ENCODE measurements at places on chromosomes 13 and 19. TPM values are rescaled to one million over a fixed set of nuclear protein-coding genes. Genes with fewer than 3 reads are reported as not detected.

DMRTC2 gene
- polyA plus RNA-seq: not detected

NMRK2 gene
- polyA plus RNA-seq: 39.4 TPM

SSC5D gene
- polyA plus RNA-seq: 0.15 TPM

ZNF530 gene
- 6.4 TPM for polyA plus RNA-seq

SLC10A2 gene
- not detected for polyA plus RNA-seq

MAMSTR gene
- 6.1 TPM for polyA plus RNA-seq

TPGS1 gene
- 56.2 TPM for polyA plus RNA-seq

DACH1 gene
- polyA plus RNA-seq: 2.9 TPM

SYNE4 gene
- polyA plus RNA-seq: 11.4 TPM

KLK12 gene
- polyA plus RNA-seq: not detected

RDH8 gene
- not detected for polyA plus RNA-seq

CRLF1 gene
- polyA plus RNA-seq: 0.89 TPM
